ENCODE measurements at places on chromosomes 4 and X.

DNA sequence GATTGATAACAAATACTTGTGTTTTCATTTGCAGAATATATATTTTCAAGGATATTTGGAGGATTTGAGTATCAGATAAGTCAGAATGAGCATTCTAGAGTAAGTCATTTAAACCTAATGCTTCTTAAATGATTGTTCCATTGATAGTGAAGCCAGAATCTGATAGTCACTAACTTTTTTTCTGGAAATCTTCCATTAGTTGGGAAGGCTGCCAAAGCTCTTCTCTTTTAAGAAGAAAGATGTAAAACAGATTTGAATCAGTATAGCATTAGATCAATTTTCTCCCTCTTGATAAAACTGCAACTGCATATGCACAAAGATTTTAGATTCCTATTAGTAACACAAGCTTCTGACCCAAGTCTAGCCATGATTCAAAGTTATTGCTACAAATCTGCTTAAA, 256.7 kb downstream of the SPOCK3 start:
- no peak for DNase-seq

DNA sequence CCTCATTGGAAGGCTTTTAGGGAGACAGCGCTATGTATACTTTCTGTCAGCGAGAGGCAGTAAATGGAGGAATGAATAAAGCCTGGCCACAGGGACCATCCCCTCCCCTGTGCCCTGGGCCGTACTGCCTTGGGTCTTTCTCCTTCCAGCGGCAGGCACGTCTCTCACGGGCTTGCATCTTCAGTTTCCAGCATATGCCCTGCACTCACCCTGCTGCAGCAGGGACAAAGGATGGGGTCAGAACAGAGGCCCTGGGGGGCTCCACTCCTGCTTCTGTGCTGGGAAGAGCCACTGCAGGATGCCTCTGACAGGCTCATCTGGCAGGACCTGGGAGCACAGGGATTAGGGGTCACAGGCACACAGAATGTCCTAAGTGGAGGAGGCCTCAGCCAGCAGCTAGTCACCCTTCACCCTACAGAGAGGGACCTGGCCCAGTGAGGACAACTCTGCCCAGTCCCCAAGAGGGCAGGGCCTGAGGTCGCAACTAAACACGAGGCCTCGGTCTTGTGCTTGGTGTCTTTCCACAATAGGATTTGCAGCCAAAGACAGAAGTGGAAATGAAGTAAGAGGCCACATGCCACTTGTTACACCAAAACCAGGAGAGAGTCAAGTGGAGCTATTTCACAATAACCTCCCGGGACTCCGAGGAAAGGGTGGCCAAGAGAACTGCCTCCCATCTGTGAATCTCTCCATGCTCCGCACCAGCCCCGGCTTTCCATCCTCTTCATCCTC, 150.8 kb downstream of the AFAP1 start:
- no peak for DNase-seq

DNA sequence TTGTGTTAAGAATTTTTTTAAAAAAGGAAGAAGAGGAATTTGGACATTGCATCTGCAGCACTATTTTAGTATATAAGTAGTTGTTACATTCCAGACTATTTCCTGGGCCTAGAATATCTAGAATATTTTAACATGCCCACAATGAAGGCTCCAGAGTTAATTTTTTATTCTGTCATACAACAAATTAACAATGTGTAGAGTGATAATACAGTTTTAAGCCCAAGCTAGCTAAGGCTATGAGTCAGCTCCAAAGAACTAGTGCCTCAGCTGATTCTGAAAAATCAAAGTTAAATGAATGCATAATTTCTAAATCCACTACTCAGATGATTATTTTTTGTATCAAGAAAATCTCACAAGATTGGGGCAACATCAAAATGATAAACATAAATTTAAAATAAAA, 231.4 kb downstream of the PRDM5 start:
- DNase-seq: no peak

DNA sequence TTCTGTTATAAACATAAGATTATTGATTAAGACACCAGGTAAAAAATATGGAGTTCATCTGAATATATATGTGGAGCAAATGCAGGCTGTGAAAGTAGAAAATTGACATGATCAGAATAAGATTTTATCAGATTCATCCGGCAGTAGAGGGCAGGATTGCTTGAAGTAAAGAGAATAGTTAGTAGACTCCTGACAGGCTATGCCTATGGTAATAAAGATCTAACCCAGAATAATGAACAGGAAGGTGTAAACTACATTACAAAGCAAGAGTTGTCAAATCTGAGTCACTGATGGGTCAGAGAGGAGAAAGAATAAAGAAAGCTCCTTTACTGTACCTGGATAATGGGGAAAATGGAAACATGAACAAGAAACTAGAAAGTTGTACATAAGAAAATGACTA, 20.8 kb upstream of the TMEM184C start:
- no peak for DNase-seq

DNA sequence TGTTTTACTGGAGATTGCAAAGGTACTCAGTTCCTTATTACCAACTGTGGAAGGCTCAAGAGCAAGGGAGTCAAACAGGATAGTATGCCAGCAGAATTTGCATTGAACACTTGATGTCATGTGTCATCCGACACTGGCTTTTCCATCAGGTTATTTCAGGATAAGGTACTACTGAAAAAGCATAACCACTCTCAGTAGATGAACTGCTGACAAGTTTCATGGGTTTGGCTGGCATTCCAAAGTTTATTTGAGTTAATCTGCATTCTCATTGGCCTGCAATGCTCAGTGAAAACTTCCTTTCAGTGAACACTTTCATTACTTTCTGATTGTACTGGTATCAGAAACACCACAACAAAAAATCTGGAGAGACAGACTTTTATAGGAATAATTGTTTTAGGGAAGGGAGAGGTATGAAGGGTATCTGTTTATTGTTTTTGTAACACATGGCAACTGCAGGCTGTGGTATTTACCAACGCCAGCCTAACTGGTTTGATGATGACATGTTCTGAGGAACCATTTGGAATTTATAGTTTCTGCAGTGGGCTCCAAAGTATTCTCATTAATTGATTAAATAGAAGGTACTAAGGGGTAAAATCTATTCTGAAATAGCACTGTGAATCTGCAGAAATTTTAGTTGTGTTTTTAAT, 345.7 kb upstream of the NR3C2 start:
- DNase-seq: no peak

- no peak for DNase-seq
Observed at GRCh38 chrX:46704767-46705386, 54.0 kb downstream of the SLC9A7 start.

GRCh38 chr4:106364282-106364681, 4.3 kb downstream of the GIMD1 start:
- DNase-seq: peak; percentile 0

DNA sequence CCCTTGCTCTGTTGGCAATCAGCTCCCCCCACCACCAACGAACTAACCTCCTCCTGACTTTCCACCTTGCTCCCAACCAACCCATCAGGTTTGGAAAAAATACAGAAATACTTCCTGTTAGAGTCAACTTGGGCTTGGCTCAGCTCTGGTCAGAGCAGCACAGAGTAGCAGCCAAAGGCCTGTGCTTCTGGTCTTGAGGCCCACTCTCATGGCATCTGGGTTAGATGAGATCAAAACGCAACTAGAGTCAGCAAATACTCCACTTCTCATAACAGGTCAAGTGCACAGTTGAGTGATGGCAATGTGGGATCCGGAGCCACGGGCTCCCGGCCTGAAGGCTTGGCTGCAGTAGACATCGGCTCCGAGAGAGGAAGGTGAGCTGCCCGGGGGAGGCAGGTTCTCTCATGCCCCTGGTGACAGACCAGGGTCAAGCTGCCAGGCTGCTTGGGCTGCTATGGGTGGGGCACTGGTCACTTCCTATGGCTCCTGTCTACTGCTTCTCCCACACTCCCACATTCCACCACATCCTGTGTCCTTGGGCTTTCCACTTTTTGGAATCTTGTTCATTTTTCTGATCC, 34.8 kb downstream of the ZNF185 start:
- no peak for DNase-seq

GRCh38 chrX:104130808-104131207, 18.5 kb downstream of the ZCCHC18 start:
- DNase-seq: no peak

GRCh38 chrX:19576742-19577141, 61.4 kb upstream of the MAP3K15 start:
- no peak for DNase-seq

DNA sequence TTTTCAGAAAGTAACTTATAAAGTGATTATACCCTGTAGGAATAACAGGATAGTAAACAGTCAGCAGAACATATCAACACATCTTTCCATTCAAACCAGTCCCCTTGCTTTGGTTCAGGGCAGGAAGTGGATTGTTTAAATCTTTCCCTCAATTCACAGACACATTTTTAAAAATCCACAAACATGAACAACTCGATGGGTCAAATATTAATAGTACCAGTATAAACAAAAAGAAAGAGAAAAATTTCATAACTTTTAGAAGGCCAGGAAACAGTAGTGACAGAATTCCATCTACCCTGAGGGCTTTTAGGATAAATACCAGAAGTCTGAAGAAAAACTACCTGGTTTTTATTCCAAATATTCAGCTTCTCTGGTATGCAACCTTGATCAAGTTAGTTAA, 1072.8 kb upstream of the PABPC4L start:
- no peak for DNase-seq

DNA sequence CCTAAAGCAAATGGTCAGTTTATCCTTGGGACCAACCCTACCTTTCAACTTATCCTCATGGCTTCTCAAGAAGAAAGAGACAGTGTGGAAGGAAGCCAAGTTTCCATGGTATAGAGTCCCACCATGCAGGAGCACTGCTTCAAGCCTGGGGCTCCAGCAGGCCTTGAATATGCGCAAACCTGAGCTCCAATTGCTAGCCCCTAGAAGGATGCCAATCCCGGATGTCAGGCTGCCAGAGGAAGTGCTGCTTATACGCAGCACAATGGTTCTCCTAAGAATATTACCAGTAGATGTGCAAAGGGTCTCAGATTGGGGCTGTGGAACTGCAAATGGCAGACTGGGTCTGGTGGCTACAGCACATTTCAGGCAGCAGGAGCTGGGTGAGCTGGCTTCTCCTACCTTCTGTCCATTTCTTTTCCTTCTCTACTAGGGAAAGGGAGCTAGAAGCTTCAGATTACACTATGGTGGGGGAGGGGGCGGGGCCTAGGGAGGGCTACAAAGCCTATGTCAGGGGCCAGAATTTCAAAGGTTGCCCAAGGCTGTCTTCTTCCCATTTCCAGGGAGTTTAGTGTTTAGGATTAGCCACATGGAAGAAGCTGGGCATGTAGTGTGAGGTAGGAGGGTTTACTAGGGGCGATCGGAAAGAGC, 40.7 kb upstream of the CITED1 start:
- DNase-seq: no peak

DNA sequence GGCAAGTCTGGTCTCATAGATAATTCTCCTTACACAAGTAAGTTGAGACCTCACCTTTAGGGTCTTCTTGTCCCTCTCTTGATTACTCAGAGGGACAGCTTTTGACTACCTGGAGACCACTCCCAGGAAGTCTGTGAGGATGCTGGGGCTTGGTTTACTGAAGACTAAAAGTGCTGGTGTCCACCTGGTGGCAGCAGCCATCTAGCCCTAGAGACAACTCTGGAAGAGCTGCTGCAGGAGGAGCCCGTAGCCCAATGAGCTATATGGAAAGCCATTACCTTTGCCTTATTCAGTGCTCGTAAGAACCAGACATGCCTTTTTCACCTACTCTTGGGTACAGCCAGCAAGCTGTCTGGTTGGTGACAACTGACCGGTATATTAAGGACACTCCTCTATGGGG, 7.3 kb downstream of the FGFBP2 start:
- no peak for DNase-seq

DNA sequence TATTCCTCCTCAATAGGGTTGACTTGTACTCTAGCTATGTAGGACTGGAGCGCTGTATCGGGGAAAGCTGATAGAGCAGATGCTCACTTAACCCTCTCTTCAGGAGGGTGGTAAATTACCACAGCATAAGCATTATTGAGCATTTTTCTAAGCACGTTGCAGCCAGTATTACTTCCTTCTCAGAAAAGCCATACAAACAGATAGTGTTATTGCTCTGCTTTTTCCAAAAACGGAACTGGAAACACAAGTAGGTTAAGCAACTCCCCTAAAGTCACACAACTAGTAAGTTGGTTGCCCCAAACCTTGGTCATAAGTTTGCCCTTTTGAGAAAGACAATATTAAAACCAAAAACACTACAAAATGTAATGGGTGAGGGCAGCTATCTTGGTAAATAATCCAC, 73.9 kb downstream of the REELD1 start:
- DNase-seq: no peak

GRCh38 chr4:76723373-76723772, 174.6 kb downstream of the SOWAHB start:
- DNase-seq: no peak

DNA sequence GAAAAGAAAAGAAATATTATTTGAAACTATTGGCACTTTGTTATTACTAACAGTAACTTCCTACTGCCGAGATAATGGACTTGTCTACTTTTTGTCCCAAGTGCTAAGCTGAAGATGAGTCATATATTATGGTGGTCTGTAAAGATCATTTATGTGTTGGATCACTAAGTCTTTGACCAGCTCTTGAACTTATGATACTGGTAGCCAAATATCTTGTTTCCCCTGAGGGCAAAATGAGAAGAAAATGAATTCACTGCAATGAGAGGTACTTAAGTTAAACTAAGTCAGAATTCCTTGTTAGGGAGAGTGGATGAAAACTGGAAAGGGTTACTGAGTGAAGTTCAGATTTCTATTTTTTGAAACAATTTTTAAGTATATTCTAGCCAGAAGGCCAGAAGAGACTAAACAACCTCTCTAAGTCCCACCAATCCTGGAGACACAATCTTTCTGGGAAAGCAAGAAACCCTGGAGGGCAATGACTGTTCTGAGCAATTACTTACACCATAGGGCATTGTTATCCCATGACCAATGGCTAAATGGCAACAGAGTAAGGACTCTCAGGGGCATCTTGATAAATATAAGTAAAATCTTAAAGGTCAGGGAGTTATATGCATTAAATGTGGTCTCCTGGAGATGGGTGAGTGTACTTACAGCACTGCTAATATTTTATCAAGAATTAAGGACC, 287.7 kb downstream of the STIM2 start:
- DNase-seq: no peak

GRCh38 chr4:120314969-120315368, 248.3 kb upstream of the MAD2L1 start:
- DNase-seq: no peak

GRCh38 chrX:26649534-26649933, 433.6 kb downstream of the MAGEB5 start:
- peak; percentile 4 for DNase-seq

GRCh38 chr4:149161247-149161646, 654.4 kb downstream of the IQCM start:
- DNase-seq: no peak

- no peak for DNase-seq
Observed at GRCh38 chrX:46298821-46299220, 246.4 kb downstream of the ZNF674 start.

DNA sequence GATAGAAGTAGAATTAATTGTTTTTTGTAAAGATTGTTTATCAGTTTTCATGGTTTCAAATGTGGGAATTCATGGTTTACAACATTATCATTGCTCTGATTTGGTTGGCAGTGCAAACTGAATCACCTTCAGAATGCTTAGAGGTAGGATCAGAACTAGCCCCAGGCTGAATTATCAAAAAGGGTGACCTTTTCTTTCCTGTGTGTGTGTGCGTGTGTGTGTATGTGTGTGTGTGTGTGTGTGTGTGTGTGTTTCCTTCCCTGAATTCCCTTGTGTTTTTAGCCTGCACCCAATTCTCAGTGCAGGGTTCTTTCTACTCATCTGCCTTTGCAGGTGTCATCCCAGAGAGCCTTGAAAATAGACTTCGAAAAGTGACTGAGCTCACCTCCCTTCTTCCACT, 125.0 kb downstream of the BMPR1B start:
- no peak for DNase-seq
